ENCODE measurements at places on chromosomes 1 and 21.

GRCh38 chr1:6634371-6635052 lies 9.8 kb downstream of the THAP3 start:
- no peak for DNase-seq

DNA sequence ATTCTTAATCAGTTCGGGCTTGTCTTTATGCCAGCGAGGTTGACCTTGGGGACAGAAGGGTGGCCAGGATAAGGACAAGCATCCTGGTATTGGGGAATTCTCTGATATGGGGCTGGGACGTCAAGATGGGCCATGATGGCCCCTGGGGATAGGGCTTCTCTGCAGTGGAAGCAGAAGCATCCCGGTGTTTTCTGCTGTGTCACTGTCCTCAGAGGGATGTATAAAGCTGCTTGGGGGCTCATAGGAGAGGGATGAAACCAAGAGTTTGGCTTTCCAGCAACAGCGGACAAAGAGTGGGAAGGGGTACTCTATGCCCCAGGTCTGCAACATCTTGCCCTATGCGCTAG lies 1.4 kb upstream of the ATP1B1 start:
- DNase-seq = no peak

DNA sequence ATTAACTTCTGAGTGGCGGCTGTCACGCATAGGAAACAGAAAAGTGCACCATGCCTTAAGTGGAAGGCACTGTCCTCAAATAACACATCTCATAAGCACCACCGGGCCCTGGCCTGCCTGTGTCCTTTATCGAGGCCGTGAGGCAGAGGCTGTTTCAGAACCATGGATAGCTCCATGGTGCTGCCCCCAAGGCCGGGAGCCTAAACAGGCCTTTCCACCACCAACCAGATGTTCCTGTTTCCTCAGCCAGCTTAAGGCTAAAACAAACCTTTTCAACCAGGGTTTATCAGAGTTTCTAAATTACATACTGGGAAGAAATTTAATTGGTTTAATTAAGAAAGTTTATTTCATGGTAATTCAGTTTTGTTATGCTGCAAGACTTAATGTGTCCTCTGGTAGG lies 114.4 kb downstream of the DMRTA2 start:
- no peak for DNase-seq

- no peak for DNase-seq
Observed at GRCh38 chr1:21254335-21254951, 35.8 kb downstream of the ECE1 start.

DNA sequence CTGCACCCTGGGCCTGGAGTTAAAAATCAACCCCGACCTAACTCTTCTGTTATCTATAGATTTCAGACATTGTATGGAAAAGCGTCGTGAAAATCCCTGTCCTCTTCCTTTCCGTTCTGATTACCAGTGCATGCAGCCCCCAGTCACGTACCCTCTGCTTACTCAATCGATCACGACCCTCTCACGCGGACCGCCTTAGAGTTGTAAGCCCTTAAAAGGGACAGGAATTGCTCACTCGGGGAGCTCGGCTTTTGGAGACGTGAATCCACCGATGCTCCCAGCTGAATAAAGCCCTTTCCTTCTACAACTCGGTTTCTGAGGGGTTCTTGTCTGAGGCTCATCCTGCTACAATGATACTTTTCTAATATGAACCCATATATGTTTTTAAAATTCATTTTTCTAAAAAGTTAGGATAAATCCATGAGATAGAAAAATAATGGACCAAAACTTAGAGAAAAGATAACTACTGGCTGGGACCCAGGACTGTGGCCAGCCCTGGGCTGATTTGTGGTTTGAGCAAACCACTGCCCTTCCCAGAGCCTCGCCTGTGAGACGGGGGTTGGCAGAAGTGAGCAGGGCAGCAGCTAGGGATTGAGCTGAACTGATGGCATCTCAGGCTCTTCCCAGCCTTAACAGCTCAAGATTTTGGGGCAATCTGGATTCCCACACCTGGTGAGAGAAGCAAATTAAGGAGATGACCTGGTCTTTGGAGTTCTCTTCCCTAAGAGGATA lies 5.0 kb downstream of the UQCRHL start:
- DNase-seq = no peak

GRCh38 chr1:33426916-33427315 lies 4.0 kb downstream of the PHC2 start:
- DNase-seq = no peak

DNA sequence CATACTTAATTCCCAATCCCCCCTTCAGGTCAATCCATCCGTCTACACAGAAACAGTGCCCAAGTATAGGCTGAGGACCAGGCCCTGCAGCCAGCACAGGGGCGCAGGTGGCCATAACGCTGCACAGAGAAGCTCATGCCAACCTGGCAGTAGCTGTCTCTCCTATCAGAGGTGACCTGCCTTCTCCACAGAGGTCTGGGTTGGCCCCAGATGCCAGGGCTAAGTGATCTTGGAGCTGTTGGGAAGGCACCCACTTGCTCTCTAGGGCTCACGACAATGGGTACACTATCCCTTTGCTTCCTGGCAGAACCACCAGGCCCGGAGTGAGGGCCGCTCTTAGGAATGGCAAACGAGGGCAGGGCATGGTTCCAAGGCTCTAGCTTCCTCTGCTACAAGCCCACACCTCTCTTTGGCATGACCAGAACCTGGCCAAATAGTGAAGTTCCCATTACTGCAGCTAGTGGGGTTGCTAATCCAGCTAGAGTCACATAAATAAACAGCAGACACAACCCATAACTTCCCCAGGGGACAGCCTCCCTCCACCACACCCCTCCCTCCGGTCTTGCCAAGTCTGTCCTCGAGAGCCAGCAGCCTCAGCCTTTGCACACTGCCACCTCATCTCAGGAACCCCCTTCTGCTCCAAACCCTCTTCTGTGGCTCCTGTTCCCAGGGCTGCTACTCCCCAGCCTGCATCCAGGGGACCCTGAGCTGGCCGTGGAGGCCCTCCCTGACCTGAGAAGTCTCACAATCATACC lies 113.0 kb downstream of the GLIS1 start:
- no peak for DNase-seq

DNA sequence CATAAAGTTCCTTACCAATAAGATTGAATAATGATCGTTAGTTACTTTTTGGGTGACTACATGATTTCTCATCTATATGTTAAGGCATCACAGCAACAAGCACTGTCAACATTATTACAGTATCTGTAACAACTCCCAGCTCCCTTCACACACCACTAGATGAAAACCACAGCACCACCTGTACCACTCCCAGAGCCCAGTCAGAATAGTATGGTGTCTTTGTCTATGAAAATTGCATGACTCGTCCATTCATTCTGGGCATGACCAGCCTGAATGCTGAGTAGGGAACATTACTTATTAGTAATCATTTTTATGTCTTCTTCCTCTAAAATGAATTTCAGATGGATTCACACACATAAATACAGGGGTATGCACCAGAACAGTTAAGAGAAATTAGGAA lies 7.0 kb downstream of the OLFML2B start:
- no peak for DNase-seq

GRCh38 chr1:243244432-243244841 lies 10.6 kb downstream of the CEP170 start:
- DNase-seq = no peak

GRCh38 chr1:42432714-42433113 lies 23.1 kb downstream of the ZMYND12 start:
- no peak for DNase-seq

DNA sequence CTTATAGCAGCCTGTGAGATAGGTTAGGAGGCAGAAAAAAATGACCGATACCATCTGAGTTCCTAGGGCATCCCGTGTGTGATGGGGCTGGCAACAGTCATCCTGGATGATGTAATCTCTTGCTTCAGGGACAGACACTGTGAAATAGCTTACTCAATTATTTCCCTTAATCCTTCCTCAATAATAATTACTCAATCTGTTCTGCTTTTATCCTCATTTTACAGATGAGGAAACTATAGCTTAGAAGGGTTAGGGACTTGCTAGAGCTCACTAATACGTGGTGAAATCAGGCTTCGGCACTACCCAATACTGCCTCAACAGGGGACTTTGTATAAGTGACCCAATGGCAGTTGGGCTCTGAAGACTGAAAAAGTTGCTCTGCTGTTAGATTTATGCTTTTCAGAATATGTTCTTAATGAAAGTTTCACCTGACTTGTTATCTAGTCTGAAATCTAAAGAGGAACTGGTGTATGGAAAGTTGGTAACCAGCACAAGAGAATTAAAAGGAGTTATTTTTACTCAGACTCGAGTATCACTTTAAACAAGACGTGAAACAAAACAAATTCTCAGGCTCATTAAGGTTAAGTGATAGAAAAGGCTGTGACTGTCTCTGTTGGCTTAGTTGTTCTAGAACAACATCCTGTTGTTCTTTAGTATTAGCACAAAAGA lies 14.4 kb downstream of the CD55 start:
- no peak for DNase-seq

GRCh38 chr1:248853663-248854375 lies 5.1 kb downstream of the ZNF692 start:
- no peak for DNase-seq

- DNase-seq = no peak
Observed at GRCh38 chr21:42535602-42536171, 22.0 kb downstream of the SLC37A1 start.

DNA sequence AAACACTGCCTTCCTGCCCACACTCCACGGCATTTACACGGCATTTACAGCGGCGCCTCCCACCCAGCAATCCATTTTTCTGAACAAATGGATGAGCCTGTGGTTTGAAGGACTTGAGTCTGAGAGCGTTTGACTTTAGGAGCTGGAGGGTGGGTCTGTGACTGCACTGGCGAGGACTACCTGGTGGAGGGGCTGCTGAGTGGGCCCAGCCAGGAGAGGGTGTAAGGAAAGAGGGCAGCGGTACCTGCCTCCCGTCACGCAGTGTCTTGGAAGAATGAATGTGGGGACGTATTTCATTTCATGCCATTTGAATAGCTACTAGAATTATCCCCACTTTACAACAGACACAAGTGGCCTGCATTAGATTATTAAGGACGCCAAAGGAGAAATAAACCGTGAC lies 62.9 kb downstream of the B3GALT5 start:
- DNase-seq = no peak

GRCh38 chr1:33147997-33148314 lies 33.9 kb downstream of the TRIM62 start:
- DNase-seq = no peak

- no peak for DNase-seq
Observed at GRCh38 chr1:197685785-197686184, 89.5 kb downstream of the DENND1B start.

- no peak for DNase-seq
Observed at GRCh38 chr21:29166323-29166722, 35.9 kb downstream of the MAP3K7CL start.

DNA sequence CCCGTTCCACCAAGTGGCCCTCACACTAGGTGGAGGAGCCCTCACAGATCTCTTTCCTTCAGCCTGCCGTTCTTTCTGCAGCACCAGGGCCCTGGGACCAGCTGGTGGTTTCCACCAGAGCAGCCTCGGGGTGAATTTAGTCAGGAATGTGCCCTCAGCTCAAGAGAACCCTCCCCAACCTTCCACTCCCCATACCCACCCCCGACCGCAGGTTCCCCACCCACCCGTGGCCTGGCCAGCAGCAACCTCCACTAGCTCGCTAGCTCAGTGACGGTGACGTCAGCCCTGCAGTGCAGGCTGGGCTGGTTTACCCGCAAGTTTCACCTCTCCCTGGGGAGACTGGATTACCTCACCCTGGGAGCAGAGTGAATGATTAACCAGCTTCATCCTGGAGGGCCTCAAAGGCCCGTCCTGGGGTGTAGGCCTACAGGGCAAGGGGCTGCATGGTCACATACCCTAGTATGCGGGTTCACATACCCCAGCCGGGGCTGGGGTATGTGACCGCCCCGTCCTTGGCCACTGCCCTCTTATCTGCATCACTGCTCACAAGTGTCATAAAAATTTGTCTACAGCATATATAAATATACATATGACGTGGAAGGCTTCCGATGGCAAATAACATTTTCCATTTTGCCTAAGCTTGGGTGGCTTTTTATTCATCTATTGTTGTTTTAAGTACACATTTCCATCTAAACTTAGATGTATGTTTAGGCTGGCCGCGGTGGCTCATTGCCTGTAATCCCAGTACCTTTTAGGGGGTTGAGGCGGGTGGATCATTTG lies 24.5 kb downstream of the ELF3 start:
- DNase-seq = peak; percentile 89

GRCh38 chr1:22052115-22053016 lies at the start of gene CDC42:
TSS of gene CDC42 (plus strand) at chr1:22052709. CDS start at chr1:22078479, 25,770 bp downstream.
- peak; percentile 89 for DNase-seq

- no peak for DNase-seq
Observed at GRCh38 chr1:190679983-190680382, 202.3 kb upstream of the BRINP3 start.

- DNase-seq = no peak
Observed at GRCh38 chr1:175875556-175875955, 132.2 kb upstream of the TNR start.

DNA sequence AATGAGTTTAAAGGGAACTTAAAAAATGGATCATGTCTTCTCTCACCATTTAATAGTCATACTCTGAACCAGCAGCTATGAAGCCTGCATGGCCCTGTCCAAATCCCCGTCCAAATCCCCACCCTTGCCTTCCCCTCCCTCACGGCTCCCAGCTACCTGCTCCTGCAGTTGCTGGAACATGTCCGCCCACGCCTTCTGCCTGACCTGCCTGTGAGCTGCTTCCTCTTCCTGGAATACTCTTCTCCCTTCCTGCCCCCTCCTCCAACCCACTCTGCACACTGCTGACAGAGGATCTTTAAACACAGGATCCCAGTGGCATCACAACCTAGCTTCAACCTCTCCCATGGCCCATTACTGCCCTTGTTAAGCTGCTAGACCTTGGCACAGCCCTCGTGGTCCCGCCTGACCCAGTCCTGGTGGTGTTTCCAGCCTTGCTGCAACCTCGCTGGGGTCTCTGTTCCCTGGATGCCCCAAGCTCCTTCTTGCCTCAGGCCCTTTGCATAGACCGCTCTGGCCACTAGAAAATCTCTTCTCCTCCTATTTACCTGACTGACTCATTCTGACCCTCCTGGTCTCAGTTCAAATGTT lies 118.3 kb downstream of the PTPRU start:
- DNase-seq = no peak

- DNase-seq = peak; percentile 44
Observed at GRCh38 chr21:45555557-45556301, 13.5 kb upstream of the SLC19A1 start.

GRCh38 chr1:152933196-152933595 lies 13.8 kb upstream of the SPRR5 start:
- no peak for DNase-seq

DNA sequence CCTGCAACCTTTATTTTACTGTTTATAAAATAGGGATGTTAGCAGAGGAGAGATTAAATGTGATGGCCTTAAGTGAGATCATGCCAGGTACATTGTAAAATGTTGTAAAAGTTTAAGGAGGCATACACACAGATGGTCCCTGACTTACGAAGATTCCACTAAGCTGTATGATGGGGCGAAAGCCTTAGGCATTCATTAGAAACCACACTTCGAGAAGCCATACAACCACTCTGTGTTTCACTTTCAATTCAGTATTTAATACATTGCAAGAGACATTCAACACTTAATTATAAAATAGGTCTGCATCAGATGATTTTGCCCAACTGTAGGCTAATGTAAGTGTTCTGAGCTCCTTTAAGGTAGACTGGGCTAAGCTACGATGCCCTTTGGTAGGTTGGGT lies 3.7 kb downstream of the SMPDL3B start:
- DNase-seq = no peak

Measured in AG04450 (cell line).